A549 treated with AZD2906 at 1 μM for 4 hours (cell line): ENCODE measurements at places on chromosomes 6 and 20. TPM values are rescaled to one million over a fixed set of nuclear protein-coding genes. Genes with fewer than 3 reads are reported as not detected.

Gene TMEM14B
- total RNA-seq: 123 to 158 TPM (median 127 TPM) in 5 replicates

Gene HCK
- 0.05 to 0.11 TPM (median 0.06 TPM) in 5 replicates for total RNA-seq

Gene TREM1
- total RNA-seq: 0.09 to 0.33 TPM (median 0.16 TPM) in 5 replicates

Gene PAX1
- 0.02 TPM in 1 of 5 replicates, not detected in the others for total RNA-seq

Gene SCGN
- 0.24 to 0.46 TPM (median 0.30 TPM) in 5 replicates for total RNA-seq

Gene SIRPB1
- 0.41 to 0.56 TPM (median 0.43 TPM) in 5 replicates for total RNA-seq

Gene RFX6
- total RNA-seq: not detected in 5 replicates

Gene OR2H1
- not detected in 5 replicates for total RNA-seq

Gene SNX14
- 30.7 to 42.1 TPM (median 33.9 TPM) in 5 replicates for total RNA-seq

Gene NPEPL1
- 29.8 to 35.9 TPM (median 34.4 TPM) in 5 replicates for total RNA-seq
